Nephron progenitor cell (in vitro differentiated cells): ENCODE measurements at places on chromosomes 4 and X.

DNA sequence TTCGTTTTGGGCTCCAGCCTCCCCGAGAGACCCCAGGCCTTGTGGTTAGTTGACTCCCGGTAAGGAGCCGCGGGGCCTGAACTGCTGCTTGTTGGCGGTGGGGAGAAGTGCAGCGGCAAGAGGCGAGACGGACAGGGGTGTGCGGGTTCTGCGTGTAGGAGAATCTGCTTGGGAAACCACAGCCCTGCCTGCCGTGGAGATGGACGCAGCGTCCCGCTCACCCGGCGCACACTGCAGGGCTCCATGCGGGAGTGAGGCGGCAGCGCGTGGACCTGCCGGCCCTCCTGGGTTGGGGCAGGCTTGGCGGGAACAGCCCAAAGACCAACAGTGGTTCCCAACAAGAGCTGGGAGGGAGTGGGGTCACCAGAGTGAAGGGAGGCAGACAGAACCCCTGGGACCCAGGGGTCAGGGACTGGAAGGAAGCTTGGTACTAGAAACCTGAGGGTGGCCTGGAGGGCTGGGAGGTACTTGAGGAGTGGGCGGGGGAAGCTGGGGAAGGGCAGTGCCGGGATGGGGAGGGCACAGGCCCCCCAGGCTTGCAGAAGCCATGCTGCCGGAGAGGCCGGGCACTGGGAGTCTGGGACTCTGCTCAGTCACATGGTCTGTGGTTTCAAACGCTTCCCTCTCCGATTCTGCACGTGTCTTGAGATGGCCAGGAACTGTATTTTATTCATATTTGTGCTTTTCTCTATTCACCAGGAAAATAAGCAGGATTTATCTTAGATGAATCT is 70.8 kb downstream of the RGS12 start:
- DNase-seq: no peak

DNA sequence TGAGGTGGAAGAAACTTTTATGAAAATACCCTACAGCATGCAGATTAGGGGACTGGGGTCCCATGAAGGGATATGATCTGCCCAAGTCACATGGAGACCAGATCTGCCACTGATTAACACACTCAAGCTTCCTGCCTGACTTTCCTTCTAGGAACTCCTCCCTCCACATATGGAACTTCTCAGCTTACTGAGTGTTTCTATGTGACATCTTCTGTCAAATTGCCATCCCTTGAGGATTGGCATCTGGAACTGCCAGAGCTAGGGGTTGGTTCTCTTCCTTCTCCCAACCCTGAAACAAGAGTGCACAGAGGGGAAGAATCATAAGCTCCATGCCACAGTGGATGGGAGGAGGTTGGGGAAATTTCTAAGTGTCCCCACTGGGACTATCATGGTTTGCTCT is 150.6 kb upstream of the MBNL3 start:
- DNase-seq: no peak

DNA sequence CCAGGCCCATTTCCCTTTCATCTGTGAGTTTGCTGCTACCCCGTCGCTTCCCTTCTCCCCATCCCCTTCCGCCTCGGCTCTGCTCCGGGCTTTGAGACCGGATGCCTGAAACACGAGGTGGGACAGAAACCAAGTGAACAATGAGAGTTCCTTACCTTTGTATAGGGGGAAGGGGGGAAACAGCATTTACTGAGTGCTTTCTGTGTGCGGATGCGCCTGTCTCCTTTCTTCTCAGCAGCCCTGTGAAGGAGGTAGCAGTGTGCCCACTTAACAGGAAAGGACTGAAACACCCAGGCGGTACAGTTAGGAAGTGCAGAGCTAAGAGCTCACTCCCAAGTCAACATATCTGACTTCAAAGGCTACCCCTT is 43.2 kb upstream of the TMSB15B start:
- no peak for DNase-seq

- DNase-seq: no peak
These were observed 77.3 kb upstream of the NOCT start for GRCh38 chr4:138938366-138938690.

- no peak for DNase-seq
These were observed 42.4 kb downstream of the DCUN1D4 start for GRCh38 chr4:51885363-51885762.

DNA sequence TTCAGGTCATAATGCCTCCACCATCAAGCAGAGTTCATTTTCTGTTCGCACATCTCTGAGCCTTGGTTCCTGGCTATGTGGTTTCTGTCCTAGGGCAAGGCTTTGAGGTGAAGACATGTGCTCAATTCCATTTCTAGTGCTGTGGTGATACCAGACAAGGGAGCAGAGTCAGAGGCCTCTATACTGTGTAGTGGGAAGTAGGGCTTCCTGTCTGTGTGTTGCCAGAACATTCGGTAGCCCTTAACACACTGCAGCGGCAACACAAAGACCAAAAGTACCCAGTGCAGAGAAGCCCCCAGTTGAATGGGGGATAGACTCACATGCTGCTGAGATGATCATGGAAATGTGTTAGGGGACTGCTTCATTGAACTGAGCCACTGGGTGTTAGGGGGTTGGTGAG is 56.4 kb downstream of the STARD8 start:
- DNase-seq: no peak

DNA sequence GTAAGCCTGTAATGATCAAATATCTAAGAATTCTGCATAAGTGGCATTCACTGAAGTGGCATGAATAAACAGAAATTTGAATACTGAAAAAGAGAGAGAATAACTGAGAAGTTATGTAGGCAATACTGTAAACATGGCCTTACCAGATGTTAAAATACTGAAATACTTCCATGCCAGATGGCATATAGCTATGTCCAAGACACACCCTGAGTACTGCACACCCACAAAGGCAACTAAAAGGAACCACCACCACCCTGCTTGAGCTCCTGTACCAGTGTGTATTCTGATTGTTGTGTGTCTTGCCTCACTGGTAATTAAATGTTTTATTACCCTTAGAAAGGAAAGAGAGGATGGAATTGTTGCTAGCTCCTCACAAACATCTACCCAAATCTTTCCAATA is 192.1 kb downstream of the ADAMTS3 start:
- DNase-seq: no peak

- DNase-seq: peak; percentile 92
These were observed at the start of gene UCHL1 for GRCh38 chr4:41256740-41257256. Gene UCHL1, plus strand, starts transcription at chr4:41256928. Its CDS starts 49 bp downstream, at chr4:41256977.

DNA sequence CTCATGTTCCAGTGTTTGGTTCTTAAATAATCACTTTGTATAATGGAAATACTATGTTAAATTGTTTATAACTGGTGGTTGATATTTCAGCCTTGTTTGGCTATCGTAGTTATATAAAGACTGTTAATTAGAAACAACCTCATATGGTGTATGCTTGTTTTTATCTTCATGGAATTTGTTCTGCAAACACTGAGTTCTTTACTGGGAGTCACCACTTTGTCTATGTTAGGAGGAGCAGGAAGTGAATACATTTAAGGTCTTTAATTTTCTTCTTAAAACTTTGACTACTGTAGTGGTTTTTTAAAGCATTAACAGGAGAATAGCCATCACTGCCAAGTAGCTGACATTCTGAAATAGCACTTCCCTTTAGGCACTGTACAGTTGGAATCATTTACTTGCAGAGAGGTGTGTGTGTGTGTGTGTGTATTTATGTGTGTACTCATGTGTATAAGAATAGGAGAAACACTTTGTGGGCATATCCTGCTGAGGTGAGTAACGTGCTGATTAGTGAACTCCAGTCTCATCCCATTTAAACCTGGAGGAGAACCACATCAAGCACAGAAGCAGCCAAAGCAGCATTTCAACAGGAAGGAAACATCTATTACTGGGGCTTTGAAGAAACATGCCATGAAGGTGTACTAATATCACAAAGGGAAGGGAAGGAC is 37.8 kb downstream of the TET2 start:
- DNase-seq: no peak

DNA sequence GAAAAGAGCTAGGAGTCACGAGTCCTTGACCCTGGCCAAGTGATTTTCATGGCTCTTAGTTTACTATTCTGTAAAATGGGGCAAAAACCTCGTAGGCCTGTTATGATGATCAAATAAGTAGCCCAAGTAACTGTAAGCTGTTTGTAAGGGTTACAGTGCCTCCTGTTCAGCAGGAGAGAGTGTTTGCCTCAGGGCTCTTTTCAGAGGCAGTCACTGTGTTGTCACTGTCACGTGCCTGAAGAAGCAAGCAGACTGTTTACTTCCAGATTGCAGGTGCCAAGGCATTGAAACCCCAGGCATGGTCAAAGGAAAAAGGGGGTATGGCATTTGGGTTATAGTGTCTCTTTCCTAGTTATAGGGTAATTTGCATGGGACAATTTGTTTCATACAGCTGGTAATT is 4.5 kb downstream of the RAB39B start:
- no peak for DNase-seq

GRCh38 chr4:150176547-150176946 is 98.3 kb downstream of the DCLK2 start:
- DNase-seq: no peak

DNA sequence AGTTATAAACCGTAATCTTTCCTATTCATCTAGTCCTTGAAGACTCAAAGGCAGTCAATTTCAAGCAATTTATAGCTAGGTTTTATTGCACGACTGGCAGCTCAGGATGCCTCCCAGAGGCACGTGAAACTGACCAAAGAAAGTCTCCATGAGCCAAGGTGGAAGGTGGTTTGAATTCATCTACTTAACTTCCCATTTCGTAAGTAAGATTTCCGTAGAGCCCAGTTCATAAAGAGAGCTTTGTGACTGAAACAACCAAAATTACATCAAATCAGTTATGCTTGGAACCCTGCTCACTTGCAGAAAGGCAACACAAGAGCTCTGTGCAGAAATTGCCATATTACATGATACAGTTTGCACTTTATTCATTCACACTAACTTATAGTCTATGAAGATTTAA is 556.0 kb downstream of the TRIML1 start:
- no peak for DNase-seq

GRCh38 chr4:111399623-111400022 is 745.6 kb upstream of the FAM241A start:
- no peak for DNase-seq
